ENCODE measurements at places on chromosomes 1 and 21. TPM values are rescaled to one million over a fixed set of nuclear protein-coding genes. Genes with fewer than 3 reads are reported as not detected.

DNA sequence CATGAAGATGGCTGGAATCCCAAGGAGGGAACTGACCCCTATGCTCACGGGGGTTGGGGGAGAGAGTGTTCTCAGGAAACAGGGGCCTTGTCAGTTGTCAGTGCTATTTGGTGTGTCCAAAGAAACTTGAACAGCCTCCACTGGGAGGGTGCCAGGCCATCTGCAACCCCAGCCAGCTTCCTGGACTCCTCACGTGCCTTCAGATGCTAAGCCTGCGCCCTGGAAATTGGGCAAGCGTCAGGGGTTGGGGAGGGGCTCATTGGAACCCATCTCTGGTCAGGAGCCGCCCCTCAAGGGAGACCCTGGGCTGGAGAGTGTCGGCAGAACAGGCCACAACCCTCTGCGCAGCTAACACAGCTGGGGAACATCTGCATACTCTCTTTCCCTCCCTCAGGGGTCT is 13.1 kb upstream of the LHX4 start:
- DNase-seq = no peak

SELENBP1 gene
- 30.4 TPM for polyA plus RNA-seq

DIO1 gene
- polyA plus RNA-seq = 0.37 TPM

DNA sequence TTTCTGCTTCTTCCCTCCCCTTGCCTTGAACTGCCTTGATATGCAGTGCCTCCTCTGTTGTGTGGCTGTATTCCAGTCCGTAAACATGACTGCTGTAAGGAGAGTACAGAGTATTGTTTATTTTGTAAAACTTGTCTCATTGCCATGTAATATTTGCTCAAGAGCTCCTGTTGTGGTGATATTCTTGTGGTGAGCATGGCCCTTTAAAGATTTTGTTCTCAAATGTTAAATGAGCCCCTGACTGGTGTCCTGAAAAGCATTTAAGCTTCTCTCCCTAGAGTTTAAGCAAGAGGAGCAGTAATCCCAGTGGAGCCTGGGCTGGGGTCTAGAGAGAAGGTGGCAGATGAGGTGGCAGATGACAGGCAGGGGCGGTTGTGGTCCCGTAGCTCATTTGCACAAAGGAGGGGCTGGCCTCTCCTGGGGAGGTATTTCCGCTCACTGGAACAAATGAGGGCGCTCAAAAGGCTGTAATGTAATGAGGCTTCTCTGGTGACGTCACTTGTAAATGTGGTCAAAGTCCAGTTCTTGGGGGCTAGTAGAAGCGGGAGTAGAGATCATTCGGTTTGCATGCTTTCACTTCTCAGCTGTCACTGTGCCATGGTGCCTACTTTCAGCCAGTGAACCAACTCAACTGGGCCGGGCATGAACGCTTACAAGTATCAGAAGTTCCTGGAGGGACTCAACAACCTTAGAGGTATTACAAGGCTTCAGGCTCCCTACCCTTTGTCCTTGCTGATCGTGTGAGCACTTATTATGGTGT is 46.0 kb upstream of the MACF1 start:
- DNase-seq = no peak

RGS18 gene
- polyA plus RNA-seq = 0.95 TPM

- DNase-seq = no peak
Measured at GRCh38 chr1:116164150-116164549, 53.0 kb downstream of the MAB21L3 start.

- DNase-seq = no peak
Measured at GRCh38 chr1:61255358-61255703, 173.0 kb downstream of the NFIA start.

DNA sequence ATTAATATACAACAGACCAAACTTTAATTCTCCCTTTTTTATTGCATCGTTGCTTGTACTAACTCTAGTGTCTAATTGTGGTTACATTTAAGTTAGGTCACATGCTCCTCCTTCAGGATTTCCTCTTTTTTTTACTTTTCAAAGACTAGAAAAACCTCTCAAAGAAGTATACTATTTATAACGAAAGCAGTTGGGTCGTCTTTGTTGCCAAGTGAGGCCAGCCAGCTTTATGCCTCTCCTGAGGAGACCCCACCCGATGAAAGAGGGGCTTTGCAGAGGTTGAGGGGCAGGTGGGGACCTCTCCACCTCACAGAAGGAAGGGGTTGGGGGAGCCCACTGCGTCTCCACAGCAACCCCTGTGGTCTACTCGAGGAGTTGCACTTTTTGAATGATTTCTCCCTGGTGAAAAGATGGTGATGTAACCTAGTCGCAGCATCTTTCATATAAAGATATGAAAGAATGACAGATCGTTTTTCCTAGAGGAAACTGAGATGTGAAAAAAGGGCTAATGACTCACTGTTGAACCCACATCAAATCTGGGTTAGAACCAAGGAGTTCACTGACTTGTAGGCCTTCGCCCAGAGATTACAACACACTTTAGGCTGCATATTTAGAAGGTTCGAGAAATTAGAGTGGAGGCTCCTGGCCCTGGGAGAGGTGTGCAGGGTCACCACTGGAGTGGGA is 6.4 kb downstream of the TGFB2 start:
- DNase-seq = no peak

ELOA gene
- 27.8 TPM for polyA plus RNA-seq

GRCh38 chr1:12148958-12149790 is 17.6 kb upstream of the TNFRSF1B start:
- no peak for DNase-seq

- DNase-seq = no peak
Measured at GRCh38 chr1:156246241-156246780, 1.5 kb downstream of the PAQR6 start.

- DNase-seq = no peak
Measured at GRCh38 chr1:216310776-216311175, 112.5 kb downstream of the USH2A start.

MTARC2 gene
- 14.9 TPM for polyA plus RNA-seq

DNA sequence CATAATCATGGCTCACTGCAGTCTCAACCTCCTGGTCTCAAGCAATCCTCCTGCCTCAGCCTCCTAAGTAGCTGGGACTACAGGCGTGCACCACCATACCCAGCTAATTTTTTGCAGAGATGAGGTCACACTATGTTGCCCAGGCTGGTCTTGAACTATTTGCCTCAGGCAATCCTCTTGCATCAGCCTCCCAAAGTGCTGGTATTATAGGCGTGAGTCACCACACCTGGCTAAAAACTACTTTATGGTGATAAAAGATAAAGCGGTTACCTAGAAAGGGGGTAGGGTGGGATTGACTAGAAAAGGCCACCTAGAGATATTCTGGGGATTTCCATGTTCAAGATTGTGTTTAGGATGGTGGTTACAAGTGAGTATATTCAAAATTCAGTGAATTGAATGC is 5.0 kb downstream of the TSTD1 start:
- no peak for DNase-seq

- DNase-seq = no peak
Measured at GRCh38 chr1:17617787-17618557, 78.5 kb downstream of the ARHGEF10L start.

ITLN1 gene
- not detected for polyA plus RNA-seq

DNA sequence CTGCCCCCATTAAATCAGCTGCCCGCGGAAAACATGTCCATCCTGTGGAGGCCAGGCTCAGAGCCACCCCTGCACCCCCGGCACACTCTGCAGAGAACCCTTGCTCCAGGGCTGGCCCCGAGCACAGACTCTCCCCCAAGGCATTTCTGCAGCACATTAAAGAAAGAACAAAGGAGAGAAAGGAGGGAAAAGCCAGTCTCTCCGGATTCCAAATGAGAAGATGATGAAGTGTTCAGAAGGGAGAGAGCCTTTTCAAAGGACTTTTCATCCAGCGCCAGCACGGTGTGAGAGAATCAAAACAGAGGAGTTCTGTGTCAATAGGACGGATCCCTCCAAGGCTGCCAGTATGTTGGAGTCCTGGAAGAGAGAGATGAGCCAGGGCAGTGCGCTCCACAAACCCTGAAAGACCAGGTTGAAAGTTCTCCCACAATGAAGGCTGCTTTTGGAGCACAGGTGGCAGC is 498.3 kb downstream of the NPHP4 start:
- no peak for DNase-seq

DNA sequence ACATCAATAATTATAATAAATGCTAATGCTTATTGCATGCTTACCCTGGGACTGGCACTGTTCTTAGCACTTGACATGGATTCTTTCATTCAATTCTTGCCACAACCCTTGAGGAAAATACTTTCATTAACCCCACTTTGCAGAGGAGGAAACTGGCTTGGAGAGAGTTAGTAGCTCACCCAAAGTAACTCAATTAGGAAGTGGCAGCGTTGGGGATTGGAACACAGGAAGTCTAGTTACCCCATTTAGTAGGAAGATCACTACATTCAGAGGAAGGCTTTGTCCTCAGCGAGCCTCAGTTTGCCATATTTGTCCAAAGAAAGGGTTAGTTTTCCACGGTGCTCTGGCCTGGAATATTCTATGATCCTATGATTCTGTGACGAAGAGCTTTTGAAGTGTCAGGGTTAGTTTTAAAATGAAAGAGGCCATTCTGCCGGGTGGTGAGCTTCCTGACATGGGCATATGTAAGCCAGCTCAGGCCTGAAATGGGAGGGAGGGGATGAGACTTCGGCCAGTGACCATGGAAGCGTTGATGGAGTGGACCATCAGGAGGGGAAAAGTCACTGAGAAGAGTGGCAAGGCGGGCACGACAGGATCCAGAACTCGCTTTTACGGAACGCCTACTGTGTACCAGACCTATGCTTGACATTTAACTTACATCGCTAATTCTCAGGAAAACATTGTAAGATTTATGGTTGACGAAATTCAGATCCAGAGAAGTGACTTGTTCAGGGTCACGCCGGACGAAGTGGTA is 28.2 kb upstream of the EPB41 start:
- no peak for DNase-seq

DNA sequence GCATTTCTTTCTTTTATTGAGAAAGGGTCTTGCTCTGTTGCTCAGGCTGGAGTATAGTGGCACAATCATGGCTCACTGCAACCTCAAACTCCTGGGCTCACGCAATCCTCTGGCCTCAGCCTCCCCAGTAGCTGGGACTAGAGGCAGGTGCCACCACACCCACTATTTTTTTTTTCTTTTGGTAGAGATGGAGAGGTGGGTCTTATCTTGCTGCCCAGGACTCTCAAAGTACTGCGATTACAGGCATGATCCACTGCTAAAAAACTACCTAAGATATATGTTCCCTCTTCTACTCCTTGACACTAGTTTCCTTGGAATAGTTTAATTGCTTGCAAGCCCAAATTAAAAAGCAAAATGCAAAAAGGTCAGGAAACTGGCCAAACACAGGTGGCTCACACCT is 56.9 kb upstream of the GUCA2A start:
- no peak for DNase-seq

DNA sequence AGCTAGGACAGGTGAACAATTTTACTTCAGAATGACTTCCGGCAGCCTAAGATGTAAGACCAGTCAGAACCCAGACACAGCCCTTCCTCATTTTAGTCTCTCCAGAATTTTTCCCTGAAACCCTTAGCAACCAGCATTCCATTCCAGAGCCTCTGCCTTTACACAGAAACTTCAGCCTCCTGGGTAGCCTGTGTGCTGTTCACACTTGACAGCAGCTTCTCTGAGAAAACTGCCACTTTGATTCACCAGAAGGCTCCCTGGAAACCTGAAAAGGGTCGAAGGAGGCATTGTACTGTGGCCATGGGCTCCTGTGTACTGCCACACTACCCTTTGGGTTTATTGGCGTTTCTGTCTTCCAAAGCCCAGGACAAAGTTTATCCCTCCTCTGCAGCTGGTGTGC is 17.4 kb downstream of the HYI start:
- no peak for DNase-seq
